ENCODE measurements at places on chromosomes 3 and 15. TPM values are rescaled to one million over a fixed set of nuclear protein-coding genes. Genes with fewer than 3 reads are reported as not detected.
A peak's percentile ranks its signal among the peaks of the same experiment; 100 is the strongest.

- peak; percentile 25 for DNase-seq
Measured at GRCh38 chr15:94965593-94965992, 734.2 kb downstream of the MCTP2 start.

DNA sequence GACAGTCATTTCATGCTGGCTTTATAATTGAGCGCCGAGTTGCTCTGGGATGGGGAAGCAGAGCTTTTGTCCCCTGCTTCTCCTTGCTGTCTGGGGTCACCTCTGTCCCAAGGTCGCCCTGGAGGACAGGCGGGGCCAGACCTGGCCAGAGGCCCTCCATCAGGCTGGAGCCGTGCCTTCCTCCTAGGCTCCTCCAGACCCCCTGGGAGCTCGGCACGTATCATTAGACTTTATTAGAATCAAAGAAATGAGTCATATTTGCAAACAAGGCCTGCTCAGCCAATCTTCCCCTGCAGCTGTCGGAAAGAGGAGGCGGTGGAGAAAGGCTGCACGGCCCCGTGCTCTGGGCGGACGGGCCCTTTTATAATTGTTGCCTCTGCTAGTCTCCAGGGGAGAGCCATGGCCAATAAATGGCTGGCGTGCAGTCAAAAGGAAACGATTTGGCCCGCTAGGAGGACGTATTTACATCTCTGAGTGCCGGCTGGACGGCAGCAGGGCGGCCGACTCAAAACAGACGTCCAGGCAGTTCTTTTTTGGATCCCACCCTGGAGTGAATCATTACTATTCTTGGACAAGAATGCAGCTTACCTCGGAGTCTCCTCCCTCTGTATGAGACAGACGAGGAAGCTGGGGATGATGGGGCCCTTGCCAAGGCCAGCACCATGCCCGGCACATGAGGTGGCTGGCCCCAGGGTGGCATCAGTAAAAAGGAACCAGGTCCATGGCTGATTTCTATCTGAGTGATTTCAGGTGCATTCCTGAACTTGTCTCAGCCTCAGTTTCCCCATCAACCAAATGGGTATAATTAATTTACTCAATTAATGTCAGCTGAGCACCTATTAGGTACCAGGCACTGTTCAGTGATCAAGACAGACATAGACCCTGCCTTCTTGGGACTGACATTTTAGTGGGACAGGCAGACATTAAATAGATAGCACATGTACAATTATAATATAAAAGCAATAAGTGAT, 50.6 kb downstream of the SLC6A6 start:
- DNase-seq, result peak; percentile 96

- no peak for DNase-seq
Measured at GRCh38 chr3:13093687-13094086, 20.5 kb upstream of the IQSEC1 start.

DNA sequence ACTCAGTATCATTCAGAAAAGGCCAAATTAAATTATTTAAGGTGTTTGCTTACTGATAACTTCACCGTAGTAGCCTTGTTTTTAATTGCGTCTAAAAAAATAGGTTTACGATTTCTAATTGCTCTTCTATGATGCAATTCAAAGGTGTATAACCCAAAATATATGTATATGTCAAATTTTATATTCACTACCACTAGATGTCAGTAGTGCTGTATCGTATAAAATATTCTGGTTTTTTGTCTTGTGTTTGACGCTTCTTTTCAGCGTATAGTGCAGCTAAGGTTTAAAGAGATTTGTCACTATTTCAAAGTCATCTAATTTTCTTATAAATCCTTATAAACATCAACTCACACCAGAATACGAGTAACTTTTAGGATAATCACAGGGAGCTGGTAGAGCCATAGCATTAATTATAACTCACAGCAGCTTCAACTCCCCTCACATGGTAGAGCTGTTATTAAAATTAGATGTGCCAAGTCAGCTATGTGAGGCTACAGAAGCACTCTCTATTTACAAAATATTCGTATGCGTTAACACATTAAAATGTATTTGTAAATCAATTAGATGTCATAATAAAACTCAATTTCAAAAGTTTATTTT, 3.5 kb downstream of the PFN2 start:
- no peak for DNase-seq

DNA sequence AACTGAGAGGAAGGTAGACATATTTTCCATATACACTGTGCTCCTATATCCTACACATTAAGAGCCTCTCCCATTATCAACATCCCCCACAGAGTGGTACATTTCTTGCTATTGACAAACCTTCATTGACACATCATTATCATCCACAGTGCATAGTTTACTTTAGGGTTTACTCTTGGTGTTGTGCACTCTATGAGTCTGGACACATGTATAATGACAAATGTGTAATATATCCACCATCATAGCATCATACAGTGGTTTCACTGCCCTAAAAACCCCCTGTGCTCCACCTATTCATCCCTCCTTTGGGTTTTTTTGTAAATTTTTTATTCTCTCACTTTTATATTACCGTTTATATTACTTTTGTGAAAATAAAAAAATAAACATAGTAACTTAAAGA, 22.2 kb upstream of the CLDN18 start:
- DNase-seq, result no peak

GRCh38 chr3:25365636-25366035, 62.4 kb upstream of the RARB start:
- no peak for DNase-seq

- DNase-seq, result no peak
Measured at GRCh38 chr3:184171562-184171961, 3.1 kb upstream of the AP2M1 start.

DNA sequence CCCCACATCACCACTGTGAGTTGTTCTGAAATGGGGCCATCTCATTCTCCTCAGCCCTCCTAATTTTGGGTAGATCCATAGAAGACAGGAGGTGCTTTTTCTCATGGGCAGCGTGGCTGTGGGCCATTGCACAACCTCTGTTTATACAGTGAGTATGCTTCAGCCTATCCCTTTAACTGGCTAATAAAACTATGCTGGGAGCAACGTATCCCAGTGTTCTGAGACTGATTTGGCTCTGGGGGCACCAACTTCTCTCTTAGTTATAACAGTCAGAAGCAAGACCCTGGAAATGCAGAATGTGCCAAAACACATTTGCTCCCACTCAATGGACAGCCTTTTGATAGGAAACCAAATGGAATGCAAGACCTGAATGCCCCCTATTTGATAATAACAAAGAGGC, 97.1 kb upstream of the ICE2 start:
- no peak for DNase-seq

GRCh38 chr15:38992930-38993329, 428.3 kb upstream of the RASGRP1 start:
- no peak for DNase-seq

- DNase-seq, result no peak
Measured at GRCh38 chr15:60795889-60796288, 316.9 kb upstream of the ICE2 start.

DNA sequence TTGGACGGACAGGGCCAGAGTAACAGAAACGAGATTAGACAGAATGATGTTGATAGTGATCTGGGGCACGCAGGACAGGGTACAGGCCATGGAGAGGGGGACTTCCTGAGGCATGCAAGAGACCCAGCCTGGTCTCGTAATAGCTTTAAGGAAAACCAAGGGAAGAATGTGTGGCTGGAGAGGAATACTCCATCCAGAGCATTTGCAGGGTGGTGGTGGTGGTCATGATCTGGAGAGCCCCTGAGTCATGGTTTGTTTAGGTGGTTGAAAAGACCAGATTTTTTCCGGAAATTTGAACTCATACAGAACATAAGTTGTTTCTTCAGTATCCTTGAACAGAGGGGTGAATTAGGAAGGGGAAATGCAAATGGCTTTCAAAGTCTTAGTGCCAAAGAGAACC, 138.5 kb downstream of the DUT start:
- DNase-seq, result no peak

GRCh38 chr15:63887630-63888029, 53.9 kb upstream of the HERC1 start:
- no peak for DNase-seq

GRCh38 chr3:33211444-33211843, 7.2 kb downstream of the SUSD5 start:
- DNase-seq, result no peak

GRCh38 chr3:195286115-195286872, 15.3 kb upstream of the XXYLT1 start:
- no peak for DNase-seq

- no peak for DNase-seq
Measured at GRCh38 chr15:99966815-99967214, 233.6 kb upstream of the LYSMD4 start.

GRCh38 chr15:61753018-61753710, 307.1 kb downstream of the VPS13C start:
- no peak for DNase-seq

DNA sequence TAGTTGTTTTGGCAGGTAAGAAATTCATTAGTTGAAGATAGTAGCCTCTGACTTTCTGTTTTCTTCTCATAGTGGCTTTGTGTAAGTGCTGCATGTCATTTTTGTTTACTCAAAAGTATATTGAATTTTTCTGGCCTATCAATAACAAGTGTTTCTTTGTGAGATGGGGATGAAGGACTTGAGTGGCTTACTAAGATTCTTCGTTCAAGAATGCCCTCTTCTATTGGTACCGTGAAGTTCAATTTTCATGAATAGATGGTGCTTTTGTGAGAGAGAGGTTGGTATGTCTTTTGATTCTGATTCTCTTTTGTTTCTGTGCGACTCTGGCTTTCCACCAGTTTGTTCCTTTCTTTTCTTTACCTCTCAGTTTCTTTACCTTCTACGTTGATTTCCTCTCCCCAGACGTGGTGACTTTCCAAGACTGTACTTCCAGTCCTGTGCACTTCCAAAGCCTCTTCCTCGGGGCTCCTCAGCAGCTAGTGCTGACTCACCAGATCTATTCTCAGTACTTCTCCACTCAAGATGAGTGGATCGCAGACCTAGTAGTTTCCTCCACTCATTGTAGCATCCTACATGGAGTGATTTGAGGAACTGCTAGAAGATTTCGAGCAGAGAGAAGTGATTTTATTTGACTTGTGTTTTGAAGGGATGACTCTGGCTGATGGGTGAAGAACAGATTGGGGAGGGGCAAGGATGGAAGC, 82.0 kb upstream of the EPHB3 start:
- no peak for DNase-seq

DNA sequence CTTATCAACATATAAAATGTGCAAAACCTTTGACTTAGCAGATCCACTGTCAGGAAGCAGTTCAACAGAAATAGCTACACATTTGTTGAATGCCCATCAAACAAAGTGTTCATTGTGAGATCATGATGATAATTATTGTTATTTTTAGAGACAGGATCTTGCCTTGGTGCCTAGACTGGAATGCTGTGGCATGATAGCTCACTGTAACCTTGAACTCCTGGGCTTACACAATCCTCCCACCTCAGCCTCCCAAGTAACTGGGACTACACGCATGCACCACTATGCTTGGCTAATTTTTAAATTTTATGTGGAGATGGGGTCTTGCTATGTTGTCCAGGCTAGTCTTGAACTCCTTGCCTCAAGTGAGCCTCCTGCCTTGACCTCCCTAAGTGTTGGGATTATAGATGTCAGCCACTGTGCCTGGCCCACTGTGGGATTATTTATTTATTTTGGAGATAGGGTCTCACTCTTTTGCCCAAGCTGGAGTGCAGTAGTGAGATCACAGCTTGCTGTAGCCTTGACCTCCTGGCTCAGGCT, 8.8 kb downstream of the MAP2K5 start:
- no peak for DNase-seq

GRCh38 chr3:146546366-146546965, 2.1 kb upstream of the PLSCR1 start:
- DNase-seq, result no peak

- DNase-seq, result no peak
Measured at GRCh38 chr3:124444075-124444474, 286.2 kb upstream of the UMPS start.

DNA sequence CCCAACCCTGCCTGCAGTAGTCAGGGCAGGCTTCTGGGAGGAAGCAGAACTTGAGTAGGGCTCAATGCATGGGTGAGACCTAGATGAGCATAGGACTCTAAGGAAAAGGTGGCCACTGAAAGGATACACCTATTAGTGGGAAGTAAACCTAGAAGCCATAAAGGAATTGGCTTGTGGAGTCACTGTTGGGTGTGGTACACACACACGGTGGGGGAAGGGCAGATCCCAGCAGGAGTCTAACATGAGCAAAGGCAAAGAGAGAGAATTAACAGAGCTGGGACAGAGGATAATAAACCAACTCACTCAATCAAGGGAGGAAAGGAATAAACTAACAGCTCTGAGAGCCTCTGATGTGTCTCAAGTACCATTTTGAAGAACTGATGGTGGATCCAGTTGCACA, 23.1 kb downstream of the DAPK2 start:
- no peak for DNase-seq

DNA sequence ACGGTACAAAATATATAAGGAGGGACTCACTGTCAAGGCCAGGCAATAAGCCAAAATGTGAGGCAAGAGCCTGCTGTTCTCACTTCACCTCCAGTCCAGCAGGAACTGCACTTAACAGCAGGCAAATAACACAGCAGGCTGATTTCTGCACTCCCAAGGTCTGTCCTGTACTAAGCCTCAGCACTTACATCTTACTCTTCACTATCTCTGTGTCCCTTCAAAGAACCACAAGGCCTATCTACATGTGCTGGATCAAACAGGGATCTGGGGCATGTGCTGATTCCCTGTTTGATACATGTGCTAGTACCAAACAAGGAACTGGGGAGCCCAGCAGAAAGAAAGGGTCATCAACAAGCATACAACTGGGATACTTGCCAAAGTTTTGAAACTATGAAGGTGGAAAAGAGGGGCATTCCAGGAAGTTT, 22.2 kb downstream of the UACA start:
- peak; percentile 68 for DNase-seq

GRCh38 chr3:102018551-102018950, 169.2 kb downstream of the NFKBIZ start:
- DNase-seq, result no peak

DNA sequence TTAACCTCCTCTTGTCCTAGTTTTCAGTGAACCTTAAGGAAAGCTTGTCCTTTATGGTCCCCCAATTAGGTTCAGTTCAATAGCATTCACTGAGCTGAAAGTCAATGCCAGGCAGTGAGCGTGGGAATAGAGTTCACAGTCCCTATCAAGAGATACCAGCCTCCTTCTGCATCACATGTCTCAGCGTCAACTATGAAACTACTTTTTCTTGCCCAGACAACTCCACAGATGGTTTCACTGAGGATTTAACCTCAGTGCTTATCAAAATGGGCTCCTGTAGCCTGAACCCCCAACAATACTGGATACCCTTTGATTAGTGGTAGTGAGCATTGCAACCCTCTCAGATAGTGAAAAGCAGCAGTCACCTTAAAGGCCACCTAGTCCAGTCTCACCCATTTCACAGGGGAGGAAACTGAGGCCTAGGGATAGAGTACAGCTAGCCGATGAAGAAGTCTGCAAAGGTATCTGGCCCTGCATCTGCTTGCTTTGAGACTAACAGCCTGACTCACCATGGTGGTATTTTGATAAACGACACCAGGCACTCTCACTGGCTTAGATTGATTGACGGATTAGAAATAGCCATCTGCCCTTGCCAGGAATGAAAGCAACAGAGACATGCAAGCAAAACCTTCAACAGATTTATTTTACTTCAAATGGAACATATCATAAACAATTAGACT, 1.6 kb upstream of the UBA3 start:
- no peak for DNase-seq

- DNase-seq, result no peak
Measured at GRCh38 chr15:93823971-93824913, 407.1 kb upstream of the MCTP2 start.

- no peak for DNase-seq
Measured at GRCh38 chr15:33125894-33126537, 68.5 kb downstream of the FMN1 start.

Gene LSMEM2
- not detected for total RNA-seq

Gene LYZL4
- total RNA-seq, result not detected

Gene DUOX2
- under 0.01 TPM for total RNA-seq

Gene FAM219B
- 113 TPM for total RNA-seq

Gene HTR3E
- total RNA-seq, result not detected

Gene DZIP1L
- total RNA-seq, result 26.8 TPM

Gene SCAANT1
- not detected for total RNA-seq

All from uterus (tissue), 4 donors.